ENCODE measurements at places on chromosomes 16 and 17. TPM values are rescaled to one million over a fixed set of nuclear protein-coding genes. Genes with fewer than 3 reads are reported as not detected.

- DNase-seq = peak; percentile 21
These were observed 219.5 kb downstream of the NTN1 start for GRCh38 chr17:9240659-9241370.

DNA sequence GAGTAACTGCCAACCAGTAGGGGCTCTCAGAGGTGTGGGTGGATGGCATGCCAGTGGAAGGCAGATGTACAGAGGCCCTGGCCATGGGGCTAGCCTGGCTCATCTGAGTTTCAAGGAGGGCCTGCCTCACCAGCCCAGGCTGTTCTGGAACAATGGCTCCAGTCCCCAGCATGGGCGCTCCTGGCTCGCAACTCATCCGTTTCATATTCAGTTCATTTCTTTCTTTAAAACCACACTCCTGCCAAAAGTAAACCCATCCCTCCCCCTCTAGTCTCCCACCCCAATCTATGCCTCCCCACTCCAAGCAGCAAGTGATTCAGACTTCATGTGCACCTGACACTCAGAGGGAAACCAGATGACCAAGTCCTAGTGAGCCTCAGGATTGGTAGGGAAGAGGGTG is 2.4 kb downstream of the CCL13 start:
- no peak for DNase-seq

FBXW10 gene
- not detected for polyA plus RNA-seq

PLEKHH3 gene
- polyA plus RNA-seq = 29.0 TPM

TMEM204 gene
- not detected for polyA plus RNA-seq

GRCh38 chr17:40580140-40580539 is 14.9 kb upstream of the CCR7 start:
- DNase-seq = no peak

- DNase-seq = no peak
These were observed 1.3 kb upstream of the UNC45B start for GRCh38 chr17:35146214-35146833.

DNA sequence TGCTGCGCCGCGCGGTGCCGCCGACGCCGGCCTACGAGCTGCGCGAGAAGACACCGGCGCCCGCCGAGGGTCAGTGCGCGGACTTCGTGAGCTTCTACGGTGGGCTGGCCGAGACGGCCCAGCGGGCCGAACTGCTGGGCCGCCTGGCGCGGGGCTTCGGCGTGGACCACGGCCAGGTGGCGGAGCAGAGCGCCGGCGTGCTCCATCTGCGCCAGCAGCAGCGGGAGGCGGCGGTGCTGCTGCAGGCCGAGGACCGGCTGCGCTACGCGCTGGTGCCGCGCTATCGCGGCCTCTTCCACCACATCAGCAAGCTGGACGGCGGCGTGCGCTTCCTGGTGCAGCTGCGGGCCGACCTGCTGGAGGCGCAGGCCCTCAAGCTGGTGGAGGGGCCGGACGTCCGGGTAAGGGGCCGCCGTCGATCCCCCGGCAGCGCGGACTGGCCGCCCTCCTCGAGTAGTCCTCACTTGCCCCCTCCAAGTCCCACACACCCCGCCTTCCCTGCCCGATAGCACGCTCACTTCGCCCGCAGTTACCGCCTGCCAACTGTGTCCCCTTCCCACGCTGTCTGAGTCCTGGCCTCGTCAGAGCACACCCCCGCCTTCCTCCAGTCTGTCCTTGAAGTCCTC is 470 bp downstream of the MLYCD start:
- DNase-seq = peak; percentile 71

LUC7L3 gene
- polyA plus RNA-seq = 284 TPM

DNA sequence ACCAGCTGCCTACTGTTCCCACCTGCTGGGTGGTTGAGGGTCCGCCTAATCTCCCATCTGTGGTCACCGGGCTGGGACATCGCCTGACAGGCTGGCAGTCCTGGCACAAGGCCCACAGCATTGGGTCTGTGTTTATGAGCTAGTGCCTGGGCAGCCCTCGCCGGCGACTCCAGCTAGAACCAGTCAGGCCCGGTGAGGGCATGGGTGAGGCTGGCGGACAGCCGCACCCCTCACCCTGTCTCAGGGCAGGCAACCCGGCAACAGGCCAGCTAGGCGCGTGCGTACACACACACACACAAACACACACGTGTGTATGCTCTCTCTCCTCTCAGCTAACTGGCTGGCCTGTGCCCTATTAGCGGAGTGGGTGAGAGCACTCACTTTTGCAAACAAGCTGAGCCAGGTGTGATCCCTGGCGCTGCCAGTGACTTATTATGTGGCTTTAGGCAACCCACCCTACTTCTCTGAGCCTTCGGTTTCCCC is 10.4 kb downstream of the HSD11B2 start:
- no peak for DNase-seq

GRCh38 chr17:63222655-63223054 is 223.5 kb downstream of the CYB561 start:
- DNase-seq = no peak

- DNase-seq = no peak
These were observed 445.6 kb upstream of the CA10 start for GRCh38 chr17:52604105-52604504.

DNA sequence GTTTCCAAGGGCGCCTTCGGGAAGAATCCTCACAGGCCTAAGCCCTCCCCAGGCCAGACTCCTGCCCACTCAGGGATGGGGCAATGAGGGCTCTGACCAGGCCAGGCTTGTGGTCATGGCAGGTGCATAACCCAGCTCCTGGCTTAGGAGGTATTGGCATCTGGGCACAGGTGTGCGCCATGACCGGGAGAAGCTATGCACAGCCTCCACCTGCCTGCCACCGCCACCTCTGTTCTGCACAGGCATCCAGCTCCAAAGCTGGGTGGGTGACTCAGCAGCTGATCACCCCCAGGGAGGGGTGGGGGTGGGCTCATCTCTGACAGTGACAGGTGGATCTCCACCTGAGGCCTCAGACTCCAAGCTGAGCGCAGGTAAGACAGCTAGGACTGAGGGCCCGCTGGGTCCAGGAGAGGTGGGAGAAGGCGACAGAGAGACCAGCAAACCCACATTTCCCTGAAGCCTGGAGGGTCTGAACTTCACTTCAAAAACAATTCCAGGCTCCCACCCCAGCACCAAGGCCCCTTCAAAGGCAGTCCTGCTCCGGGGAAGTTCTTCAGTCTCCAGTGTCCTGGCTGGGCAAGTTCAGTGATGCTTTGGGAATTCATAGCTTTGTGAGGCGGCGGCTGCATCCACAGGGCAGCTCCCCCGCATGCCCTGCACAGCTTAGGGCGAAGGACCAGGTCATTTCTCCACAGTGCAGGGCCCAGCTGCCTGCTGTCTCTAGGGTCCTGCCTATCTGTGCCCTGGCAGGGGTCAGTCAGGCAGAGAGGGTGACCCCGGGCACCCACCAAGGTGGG is 121.6 kb upstream of the SMURF2 start:
- DNase-seq = no peak

XAF1 gene
- polyA plus RNA-seq = not detected

KRTAP16-1 gene
- polyA plus RNA-seq = not detected

- no peak for DNase-seq
These were observed 34.4 kb upstream of the RGS9 start for GRCh38 chr17:65102788-65103187.

DNA sequence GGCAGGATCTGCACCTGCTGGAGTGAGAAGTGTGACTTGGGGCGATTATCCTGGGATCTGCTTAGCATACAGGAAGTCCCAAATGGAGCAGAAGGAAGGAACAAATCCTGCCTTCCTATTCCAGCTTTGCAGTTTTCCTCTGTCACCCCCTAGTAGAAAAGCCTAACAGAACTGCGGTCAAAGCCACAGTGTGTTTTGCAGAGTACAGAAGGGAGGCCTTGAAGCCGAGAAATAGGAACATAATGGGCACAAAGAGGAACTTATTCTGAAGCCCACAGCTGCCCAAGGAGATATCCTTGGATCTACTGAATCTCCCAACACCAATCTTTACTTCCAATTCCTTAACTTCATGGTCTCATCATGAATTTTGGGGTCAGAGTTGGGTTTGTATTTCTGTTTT is 8.5 kb downstream of the KRTAP1-5 start:
- DNase-seq = no peak

DNA sequence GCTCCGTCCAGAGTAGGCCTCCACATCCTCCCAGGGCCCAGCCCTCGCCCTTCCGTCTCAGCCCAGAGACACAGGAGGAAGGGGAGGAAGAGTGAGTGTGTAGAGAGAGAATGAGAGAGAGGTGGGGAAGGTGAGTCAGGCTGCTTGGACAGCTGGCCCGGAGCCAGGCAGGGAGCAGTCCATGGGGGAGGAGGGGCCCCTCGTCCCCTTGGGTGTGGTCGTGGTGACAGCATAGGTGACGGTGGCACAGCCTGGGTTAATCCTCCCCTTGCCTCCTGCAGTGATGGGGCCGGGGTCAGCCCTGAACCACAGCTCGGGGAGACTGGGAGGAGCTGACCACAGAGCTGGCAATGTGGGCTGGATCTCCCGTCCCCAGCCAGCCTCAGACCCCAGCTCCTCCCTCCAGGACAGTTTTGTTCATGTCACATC is 36.5 kb downstream of the FA2H start:
- DNase-seq = peak; percentile 81

DNA sequence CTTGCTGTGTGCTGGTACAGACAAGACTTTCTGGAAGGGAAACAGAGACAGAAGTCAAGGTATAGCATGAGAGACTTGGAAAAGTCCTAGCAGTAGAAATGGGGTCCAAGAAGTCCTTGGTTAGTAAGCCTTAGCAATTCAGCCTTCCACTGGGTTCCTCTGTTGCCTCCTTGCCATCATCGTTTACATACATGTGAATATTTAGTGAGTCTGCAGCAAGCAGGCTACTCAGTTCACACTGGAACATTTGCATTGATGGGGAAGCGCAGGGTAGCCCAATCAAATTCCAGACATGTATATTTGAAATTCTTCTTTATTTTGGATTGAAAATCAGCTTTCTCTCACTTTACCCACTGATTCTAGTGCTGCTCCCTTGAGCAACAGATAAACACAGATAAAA is 27.1 kb downstream of the LIMD2 start:
- DNase-seq = no peak

CDRT4 gene
- 6.2 TPM for polyA plus RNA-seq

GRCh38 chr17:71444078-71444477 is 676.7 kb upstream of the SOX9 start:
- DNase-seq = no peak

NKIRAS2 gene
- polyA plus RNA-seq = 68.6 TPM

- DNase-seq = no peak
These were observed 8.5 kb downstream of the SNN start for GRCh38 chr16:11676799-11677198.
